ENCODE measurements at places on chromosomes 4 and X. TPM values are rescaled to one million over a fixed set of nuclear protein-coding genes. Genes with fewer than 3 reads are reported as not detected.
A peak's percentile ranks its signal among the peaks of the same experiment; 100 is the strongest.

GRCh38 chr4:165077034-165077578 is 23.4 kb downstream of the TRIM75 start:
- DNase-seq: peak; percentile 22

Gene ZXDA
- 2.4 TPM for total RNA-seq

- DNase-seq: no peak
Measured at GRCh38 chr4:95524729-95525128, 24.0 kb downstream of the UNC5C start.

Gene CTAG1A
- not detected for total RNA-seq

GRCh38 chr4:82643994-82644733 is 82.4 kb upstream of the TMEM150C start:
- no peak for DNase-seq

DNA sequence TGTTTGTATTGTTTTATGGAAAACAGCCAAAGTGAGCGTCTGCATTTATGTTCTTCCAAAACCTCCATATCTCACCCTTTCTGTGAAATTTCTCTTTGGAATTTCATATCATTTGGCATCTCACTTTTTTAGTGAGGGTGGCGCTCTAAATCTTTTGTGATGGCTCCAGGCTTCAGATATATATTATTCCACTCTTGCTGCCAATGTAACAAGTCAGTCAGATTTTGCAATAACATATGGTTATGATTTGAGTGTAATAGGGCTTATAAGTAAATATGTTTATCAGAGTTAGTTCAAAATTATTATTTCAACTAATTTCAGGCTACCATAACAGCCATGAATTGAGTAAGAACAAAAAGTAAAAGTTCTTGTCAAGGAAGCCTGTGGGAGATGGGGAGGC is 314.7 kb downstream of the PDGFC start:
- no peak for DNase-seq

Gene RTL5
- total RNA-seq: 2.1 TPM

Gene ATP10D
- total RNA-seq: 8.6 TPM

GRCh38 chr4:76923619-76924357 is 25.8 kb upstream of the SEPTIN11 start:
- DNase-seq: no peak

DNA sequence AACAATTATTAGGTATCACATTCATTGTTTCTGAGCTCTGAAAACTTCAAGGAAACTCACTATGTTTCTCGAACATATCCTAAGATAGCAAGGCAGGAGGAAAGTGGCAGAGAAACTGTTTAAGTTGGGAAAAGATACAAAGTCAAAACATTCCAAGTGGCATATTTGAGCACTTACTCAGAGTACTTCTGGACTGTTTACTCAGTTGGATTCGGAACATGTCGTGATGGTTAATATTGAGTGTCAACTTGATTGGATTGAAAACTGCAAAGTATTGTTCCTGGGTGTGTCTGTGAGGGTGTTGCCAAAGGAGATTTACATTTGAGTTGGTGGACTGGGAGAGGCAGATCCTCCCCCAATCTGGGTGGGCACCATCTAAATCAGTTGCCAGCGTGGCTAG is 298.3 kb downstream of the IL1RAPL2 start:
- no peak for DNase-seq

Gene SATL1
- total RNA-seq: not detected

DNA sequence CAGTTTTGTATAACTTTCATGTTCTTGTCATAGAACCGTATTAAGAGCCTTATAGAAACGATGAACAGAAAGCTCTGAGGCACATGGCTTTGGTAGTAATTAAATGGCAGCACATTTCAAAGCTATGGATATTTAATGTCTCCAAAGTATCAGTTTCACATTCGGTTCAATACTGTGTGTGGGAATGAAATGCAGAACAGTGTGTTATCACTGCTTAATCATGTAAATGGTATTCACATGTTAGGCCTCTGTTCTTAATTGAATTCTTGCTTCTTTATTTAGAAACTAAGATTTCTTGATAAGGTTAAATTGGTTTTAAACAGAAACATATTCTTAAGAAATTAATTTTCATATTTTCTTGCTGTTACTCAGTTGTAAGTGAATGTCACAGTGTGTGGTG is 701.0 kb upstream of the PITX2 start:
- DNase-seq: no peak

GRCh38 chr4:113824396-113824795 is 62.9 kb upstream of the CAMK2D start:
- no peak for DNase-seq

Gene PWWP3B
- total RNA-seq: 0.15 TPM

Gene UGT2B10
- 1.0 TPM for total RNA-seq

GRCh38 chr4:146232131-146232722 is 17.9 kb downstream of the REELD1 start:
- peak; percentile 37 for DNase-seq

DNA sequence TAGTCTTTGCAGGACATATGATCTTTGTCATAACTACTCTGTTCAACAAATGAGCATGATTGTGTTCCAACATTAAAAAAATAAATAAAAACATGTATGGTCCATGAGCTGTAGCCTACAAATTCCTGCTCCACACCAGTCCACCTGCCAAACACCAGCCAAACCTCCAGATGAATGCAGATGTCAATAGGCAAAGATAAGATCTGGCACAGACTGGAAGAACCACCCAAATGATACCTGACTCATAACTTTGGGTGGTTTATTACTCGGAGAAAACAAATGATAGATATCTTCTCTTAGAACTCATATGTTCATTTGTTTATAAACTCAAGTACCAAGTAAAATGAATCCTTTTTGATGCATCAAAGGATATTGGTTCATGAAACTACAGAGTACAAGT is 425.1 kb downstream of the GBA3 start:
- DNase-seq: no peak

DNA sequence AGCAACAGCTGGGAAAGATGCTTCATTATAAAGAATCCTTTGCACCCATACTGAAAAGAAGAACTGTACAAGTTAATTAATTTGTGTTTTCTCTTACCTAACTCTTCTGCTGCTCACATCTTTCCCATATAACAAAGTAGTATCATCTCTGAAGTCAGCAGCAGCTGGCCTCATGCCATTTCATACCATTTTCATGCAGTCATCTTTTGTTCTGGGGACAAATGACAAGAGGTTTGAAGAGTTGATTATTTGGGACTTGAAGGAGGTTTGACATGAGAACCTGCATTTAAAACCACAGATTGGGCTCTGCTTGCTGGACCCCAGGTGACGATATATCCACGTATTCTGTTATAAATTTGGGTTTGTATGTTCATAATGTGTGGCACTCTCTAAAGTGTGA is 430.3 kb downstream of the SPRY1 start:
- no peak for DNase-seq

Gene VSIG1
- total RNA-seq: 0.62 TPM

Gene HS3ST1
- 6.6 TPM for total RNA-seq

DNA sequence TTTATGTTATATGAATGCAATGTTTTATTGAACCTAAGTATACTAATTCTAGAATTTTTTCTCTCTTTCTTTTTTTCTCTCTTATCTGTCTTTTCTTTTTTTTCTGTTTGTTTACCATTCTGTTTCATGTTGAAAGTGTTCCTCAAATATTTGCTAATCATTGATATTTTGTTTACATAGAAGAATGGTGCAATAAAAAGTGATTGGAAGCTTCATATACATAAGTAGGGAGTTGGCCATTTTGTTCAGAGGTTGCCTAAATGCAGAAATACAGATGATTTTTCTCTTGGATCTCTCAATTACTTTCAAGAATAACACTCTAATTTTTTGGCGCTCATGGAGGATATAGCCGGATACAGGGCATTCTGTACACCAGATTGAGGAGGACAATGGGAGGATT is 5.7 kb upstream of the SERTM2 start:
- DNase-seq: no peak

Gene USP9X
- 89.0 TPM for total RNA-seq

DNA sequence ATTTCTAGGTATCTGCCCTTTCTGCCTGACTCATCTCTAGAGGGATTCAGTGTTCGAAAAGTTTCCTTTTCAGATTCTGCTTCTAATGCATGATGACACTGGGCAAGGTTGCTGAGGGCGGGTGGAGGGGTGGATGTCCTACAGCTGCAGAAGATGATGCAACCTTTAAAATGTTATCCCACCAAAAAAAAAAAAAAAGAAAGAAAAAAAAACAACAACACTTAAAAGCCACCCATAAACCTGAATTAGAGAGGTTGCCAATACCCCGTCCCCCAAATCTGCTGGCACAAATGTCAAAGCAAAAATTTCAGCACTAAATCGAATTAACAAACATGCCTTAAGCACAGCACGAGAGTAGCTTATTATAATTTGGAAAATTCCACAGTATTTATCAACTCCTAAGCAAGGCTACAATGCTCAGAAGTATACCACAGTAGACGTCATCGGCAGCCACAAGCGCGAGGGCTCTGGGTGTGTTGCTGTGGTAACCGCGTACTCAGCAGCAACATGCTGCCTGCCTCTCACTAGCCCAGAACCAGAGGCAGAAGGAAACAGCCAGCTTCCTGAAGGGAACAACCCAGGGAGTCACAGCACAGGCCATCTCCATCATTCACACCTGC is 167.5 kb upstream of the MAP3K15 start:
- peak; percentile 45 for DNase-seq

DNA sequence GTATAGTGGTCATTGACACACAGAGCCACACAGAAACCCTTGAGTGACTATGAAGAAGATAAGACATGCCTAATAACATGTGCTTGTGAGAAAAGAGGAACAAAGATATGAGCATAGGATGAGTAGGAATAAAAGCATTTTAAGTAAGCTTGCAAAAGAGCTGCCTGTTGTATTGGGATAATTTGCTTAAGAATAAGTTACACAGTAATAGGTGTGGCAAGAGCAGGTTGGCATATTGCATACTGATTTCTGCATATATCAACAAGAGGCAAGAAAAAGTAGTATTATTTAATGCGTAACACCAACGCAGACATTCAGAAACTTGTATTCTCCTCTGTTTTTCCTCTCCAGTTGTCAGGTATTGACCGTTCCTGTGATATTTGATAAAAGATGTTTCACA is 111.5 kb upstream of the UGT8 start:
- DNase-seq: no peak

- no peak for DNase-seq
Measured at GRCh38 chr4:26406346-26406975, 83.8 kb downstream of the CCKAR start.

Gene ODAPH
- not detected for total RNA-seq

DNA sequence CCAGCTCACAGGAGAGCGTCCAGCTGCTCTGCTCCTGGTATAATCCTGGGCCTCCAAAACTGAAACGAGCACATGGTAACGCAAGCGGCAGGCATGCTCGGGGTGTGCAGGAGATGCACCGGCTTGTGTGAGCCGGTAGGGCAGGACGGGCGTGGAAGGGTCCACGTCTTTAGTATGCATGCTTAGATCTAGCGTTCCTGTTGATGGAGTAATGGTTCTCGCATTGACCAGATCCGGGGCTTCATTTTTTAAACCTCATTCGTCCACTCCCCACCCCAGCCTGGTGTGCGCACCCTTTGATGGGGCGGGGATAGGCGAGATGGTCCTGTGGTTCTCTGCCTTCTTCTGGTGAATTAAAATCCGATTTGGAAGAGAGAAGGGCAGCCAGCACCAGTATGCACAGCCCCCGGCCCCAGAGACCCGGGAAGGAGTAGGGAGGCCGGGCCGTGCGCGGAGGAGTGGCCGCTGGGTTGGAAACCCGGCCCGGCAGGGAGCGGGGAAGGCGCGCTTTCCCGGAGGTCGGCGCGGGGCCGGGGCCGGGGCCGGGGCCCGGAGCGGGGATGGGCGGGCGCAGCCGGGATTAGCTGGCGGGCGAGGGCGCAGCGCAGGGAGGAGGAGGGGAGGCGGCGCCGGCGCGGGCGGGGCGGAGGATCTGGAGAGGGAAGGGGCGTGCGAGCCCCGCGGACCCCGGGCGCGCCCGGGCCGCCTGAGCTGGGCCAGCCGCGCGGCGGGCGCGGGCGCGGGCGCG is 39.9 kb downstream of the FAM149A start:
- peak; percentile 66 for DNase-seq

Gene GC
- total RNA-seq: 4.1 TPM

Gene RAB39B
- 0.17 TPM for total RNA-seq

DNA sequence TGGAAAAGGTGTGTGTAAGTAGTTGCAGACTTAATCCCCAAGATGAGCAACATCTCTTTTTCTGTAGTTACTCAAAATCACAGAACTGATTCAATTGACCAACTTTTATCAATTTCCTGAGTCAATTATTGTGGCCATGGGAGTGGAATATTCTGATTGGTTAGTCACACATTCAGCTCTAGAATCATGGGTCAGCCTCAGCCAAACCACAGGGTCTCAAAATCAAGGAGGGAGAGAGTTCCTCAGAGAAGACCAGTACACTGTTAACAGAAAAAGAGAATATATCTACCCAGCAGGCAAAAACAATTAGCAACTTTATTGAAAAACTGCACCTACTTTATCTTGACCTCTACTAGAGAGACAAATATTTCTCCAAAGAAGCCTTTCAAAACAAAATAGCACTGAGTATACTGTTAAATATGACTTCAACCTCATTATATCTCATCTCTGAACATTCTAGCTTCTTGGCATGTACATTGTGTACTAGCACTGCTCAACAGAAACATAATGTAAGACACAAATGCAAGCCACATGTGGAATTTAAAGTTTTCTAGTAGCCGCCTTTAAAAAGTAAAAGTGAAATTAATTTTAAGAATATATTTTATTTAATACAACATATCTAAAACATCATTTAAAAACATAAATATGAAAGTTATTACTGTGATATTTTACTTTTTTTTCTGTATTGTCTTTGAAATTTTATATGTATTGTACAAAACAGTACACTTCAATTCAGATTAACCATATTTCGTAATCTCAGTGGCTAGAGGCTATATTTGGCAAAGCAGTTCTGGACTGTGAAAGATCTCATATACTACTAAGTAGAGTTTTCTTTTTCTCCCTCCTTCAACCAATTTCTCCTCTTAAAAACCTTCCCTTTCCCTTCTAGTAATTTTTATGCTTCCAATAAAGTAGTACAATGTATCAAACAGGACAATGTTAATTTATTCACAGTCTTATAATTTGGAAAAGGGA is 11.8 kb upstream of the LCORL start:
- no peak for DNase-seq

Gene PABPC1L2B
- not detected for total RNA-seq

DNA sequence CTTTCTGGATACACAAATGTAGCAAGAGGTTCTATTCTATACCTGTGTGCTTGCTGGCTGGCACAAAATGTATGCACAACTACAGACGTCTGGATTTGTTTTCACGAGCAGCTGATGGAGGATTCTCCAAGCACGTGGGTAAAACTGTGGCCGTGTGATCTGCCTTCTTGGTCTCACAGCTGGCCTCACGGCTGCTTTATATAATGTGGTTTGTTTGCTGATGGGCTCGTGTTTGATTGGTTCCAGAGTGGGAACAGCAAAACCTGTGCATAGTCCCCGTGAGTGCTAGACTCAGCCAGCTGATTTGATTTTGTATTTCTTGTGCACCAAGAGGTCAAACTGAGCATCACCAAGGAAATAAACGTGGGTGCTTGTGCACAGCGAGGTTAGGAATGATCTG is 262.6 kb upstream of the RPS6KA3 start:
- no peak for DNase-seq

GRCh38 chrX:40130207-40130606 is 32.4 kb upstream of the BCOR start:
- no peak for DNase-seq

Gene HPGDS
- total RNA-seq: 1.7 TPM

Measured in colonic mucosa (tissue), 4 donors.